ENCODE measurements at places on chromosomes 1 and 21. TPM values are rescaled to one million over a fixed set of nuclear protein-coding genes. Genes with fewer than 3 reads are reported as not detected.

Gene HMGN1
- 87.9 TPM for total RNA-seq

DNA sequence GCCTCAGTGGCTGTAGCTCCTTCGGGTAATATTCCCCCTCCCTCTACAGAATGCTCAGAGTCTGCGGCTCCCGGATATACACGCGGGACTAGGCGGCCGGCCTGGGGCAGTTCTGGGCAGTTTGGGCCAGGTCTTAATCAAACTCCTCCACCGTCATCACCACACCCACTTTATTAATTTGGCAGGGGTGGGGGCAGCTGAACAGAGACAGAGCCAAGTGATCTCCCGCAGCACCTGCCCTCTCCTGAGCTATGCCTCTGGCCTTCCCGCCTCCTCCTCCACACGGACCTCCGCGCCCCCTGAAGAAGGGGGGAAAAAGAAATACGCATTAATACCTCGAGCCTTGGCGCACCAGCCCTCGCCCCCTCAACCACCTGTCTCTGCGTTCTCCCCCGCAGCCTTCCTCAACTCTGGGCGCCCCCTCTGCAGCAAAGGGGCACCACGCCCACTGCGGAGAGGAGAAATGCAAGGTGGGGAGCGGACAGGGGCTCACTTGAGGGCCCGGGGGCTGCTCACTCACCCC lies 42.6 kb downstream of the CD34 start:
- peak overlapping the region; percentile 63 for H3K4me3 ChIP-seq
- H3K27ac ChIP-seq = peak overlapping the region; percentile 93
- H3K36me3 ChIP-seq = no peaks in the 10 kb centered on the region
- H3K27me3 ChIP-seq = no peaks in the 10 kb centered on the region
- peak; percentile 53 for DNase-seq

DNA sequence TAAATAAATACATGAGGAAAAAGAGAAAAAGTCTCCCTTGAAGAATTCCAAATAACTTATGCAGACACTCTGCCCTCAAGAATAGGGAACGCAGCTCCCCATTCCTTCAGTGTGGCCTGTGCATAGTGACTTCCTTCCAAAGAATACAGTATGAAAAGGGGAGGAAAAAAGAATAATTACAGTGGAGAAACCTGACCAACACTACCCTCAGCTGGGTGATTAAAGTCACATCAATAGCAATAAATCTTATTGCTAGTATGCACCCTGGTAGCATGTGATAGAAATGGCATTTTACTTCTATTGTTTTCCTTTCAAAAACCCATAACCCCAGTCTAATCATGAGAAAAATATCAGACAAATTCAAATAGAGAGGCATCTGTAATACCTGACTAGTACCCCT lies 85.1 kb downstream of the ZZZ3 start:
- no peak for DNase-seq
- H3K4me3 ChIP-seq = no peak overlapping the region
- no peaks in the 10 kb centered on the region for H3K4me1 ChIP-seq

- no peak overlapping the region for H3K27ac ChIP-seq
- no peaks in the 10 kb centered on the region for H3K27me3 ChIP-seq
- peaks cover 4% of the 10 kb centered on the region for H3K4me1 ChIP-seq
- H3K36me3 ChIP-seq = no peaks in the 10 kb centered on the region
- H3K4me3 ChIP-seq = no peak overlapping the region
These were observed 233.4 kb downstream of the TM2D1 start for GRCh38 chr1:61491497-61491896.

Gene CD1D
- total RNA-seq = 1.5 TPM

Gene F5
- under 0.01 TPM for total RNA-seq

DNA sequence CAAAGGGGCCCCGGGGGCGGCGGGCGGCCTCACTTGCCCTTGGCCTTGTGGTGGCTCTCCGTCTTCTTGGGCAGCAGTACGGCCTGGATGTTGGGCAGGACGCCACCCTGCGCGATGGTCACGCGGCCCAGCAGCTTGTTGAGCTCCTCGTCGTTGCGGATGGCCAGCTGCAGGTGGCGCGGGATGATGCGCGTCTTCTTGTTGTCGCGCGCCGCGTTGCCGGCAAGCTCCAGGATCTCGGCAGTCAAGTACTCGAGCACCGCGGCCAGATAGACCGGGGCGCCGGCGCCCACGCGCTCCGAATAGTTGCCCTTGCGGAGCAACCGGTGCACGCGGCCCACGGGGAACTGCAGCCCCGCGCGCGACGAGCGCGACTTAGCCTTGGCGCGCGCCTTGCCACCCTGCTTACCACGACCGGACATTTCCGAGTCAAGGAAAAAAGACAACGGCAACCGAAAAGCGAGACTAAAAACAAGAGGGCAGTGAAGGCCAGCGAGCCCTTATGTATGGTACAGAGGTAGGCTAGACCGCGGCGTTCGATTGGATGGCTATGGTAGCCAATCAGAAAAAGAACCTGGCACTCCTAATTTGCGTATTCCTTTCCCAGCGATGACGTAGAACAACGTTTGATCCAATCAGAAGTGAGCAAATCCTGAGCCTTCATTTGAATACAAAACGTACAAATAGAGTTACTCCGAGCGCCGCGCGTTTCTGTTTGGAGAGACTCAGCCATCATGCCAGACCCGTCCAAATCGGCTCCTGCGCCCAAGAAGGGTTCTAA lies 29.6 kb upstream of the RNF187 start:
- peak overlapping the region; percentile 80 for H3K27ac ChIP-seq
- no peaks in the 10 kb centered on the region for H3K36me3 ChIP-seq
- H3K4me3 ChIP-seq = peak overlapping the region; percentile 31
- H3K27me3 ChIP-seq = peaks cover 16% of the 10 kb centered on the region

DNA sequence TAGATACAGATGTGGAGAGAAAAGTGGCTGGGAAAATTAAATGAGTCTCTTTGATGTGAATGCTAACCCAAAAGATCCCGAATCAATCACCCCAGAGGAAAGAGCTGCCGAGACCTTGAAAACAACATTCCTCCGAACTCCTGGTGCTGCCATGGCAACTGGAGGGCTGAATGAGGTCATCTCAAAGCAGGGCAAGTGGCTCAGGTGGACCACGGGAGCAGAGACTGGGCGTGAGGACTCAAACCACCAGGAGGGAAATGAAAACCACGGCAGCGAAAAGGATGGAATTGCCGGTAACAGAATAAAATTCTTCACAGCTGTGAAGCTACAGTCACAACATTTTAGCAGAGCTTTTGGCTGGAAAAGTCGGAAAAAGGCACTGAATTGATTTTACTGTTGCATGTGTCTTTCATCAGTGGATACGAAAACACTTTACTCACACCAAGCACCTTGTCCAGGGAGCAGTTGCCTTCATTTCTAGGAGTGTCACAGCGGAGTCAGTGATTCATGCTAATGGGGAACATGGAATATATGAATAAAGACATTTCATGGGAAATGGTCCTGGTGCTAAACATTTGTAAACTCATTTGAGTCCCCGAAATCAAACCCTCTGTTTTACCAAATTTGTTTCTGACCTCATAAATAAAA lies 23.2 kb upstream of the BECN2 start:
- no peaks in the 10 kb centered on the region for H3K27me3 ChIP-seq
- no peak overlapping the region for H3K27ac ChIP-seq
- peak; percentile 33 for DNase-seq
- H3K4me1 ChIP-seq = no peaks in the 10 kb centered on the region
- H3K4me3 ChIP-seq = no peak overlapping the region

Data from uterus (tissue), 4 donors.